ENCODE measurements at places on chromosomes 13 and 19.

GRCh38 chr13:43348397-43348796, 325.0 kb downstream of the DNAJC15 start:
- DNase-seq: no peak

DNA sequence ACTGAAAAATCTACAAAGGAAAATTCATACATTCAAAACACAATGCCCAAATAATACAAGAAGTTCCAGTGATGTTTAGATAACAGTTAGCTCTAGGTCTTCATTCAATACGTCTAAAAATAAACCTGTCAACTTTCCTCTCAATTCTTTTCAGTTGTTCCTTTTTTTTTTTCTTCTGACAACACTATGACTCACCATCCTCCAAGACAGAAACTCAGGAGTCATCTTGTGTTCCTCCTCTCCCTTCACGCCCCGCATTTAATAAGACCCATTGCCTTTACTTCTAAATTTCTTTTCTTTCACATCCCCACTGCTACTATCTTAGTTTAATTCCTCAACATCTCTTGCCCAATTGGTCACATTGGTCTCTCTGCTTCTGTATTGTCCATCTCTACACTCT, 759.9 kb downstream of the GPC5 start:
- no peak for DNase-seq

- DNase-seq: no peak
Observed at GRCh38 chr19:5960005-5961001, 17.6 kb downstream of the RANBP3 start.

DNA sequence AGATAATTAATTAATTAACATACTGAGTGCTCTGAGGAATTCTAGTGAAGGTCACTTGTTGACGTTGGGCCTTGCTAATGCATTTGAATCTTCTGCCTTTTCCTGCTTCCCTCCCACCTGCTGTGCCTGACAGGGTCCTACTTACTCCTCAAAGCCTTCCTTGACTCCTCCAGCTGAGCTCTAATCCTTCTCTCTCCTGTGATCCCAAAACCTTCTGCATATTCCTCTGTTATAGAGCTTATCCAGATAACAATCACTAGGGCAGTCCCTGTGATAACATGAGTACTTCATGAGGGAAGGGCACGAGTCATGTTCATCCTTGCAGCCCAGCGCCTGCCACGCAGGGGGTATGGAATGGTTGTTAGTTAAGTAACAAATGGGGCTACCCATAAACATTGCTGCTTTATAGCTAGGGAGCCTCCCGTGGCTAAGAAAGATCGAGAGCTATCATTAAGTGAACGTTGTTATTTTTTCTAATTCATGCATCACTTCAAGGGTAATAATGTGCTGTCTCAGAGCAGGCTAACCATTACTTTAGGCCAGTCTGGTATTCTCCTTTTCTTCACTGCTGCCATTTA, 19.1 kb upstream of the SPATA13 start:
- no peak for DNase-seq

- DNase-seq: no peak
Observed at GRCh38 chr13:70363991-70364390, 255.7 kb upstream of the KLHL1 start.

- DNase-seq: no peak
Observed at GRCh38 chr19:45512881-45513483, 5.7 kb downstream of the VASP start.

DNA sequence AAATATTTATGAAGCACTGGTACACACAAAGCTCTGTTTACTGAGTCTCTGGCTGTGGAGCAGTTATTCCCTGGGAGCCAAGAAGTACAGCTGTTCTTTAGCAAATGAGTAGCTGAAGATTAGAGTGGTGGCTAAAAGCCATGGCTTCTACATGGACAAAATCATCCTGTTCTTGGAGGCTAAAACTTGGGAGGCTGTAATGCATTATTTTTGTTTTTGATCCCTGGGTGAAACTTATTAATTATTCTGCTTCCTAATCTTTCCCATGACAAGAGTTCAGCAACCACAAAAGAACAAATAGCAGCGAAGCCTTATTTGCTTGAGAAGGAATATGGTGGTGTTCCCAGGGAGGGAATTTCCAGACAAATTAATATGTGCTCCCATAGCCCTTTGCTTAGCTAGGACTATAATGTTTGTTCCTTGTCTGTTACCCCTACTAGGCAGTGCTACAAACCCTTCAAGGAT, 109.5 kb downstream of the DCT start:
- no peak for DNase-seq

GRCh38 chr19:7230826-7231225, 63.4 kb downstream of the INSR start:
- DNase-seq: no peak

DNA sequence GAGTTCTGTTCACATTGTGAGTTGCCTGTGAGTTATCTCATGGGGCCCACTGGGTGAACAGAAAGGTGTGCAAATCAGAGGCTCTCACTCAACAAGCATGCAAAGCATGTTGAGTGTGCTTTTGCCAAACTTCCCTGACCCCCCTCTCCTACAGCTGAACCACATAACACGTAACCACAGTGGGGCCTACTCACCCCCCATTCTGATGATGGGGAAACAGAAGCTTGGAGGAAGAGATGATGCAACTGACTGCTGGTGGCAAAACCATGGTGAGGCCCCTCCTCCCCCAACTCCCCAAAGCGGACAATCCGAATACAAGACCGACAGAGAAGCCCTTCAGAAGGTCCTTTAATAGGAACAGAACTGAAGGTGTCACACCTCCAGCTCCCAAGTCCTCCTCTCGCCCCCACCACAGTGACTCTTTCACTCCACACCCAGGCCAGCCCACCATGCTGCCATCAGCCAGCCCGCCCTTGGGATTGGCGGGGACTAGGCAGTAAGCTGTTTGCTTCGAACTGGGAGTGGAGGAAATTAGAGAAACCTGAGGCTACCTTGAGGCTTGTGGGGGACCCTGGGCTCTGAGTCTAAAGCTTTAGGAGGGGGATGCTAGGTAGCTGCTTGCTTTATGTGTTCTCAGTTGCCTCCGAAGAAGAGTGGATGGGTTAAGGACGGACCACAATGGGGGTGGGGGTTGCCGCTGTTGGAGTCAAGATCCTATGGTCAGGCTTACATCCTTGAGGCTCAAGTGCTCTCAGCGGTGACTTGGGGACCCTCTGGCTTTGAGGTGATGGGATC, 3.8 kb downstream of the ZNF784 start:
- DNase-seq: no peak

DNA sequence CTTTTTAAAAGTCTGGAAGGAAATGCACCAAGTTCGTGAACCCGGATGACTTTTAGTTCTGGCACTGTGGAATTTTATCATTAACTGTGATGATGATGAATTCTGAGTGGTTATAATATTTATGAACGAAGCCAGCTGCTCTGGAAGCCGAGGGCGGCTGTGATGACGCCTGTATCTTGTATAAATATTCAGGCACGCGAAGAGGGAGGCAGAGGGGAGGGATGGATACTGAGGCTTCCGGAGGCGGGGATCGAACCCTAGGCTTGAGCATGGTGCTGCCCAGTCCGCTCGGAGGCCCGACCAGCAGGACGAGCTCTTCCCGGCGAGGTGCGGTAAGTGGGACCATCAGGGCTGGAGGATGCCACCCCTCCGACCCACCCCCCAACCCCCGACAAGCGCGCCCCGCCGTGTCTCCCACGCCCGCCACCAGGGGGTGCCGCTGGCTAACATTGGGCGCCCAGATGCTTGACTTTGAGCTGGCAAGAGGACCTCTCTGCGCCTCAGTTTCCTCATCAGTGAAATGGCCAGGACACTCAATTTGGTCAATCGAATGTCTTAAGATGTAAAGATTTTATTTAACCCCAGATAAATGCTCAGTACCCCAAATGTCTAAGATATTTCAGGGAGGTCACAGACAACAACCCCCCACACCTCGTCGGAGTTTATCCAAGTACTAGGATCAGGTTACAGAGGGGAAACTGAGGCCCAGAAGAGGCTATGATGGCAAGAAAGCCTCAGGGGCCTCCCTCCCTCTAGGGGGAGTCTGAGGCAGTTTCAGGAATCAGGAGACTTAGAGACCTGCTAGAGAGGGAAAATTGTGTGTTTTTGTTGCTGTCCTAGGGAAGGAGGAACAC, 4.5 kb upstream of the RAB3A start:
- DNase-seq: peak; percentile 32

GRCh38 chr19:372306-372890, 27.8 kb upstream of the MIER2 start:
- DNase-seq: no peak

DNA sequence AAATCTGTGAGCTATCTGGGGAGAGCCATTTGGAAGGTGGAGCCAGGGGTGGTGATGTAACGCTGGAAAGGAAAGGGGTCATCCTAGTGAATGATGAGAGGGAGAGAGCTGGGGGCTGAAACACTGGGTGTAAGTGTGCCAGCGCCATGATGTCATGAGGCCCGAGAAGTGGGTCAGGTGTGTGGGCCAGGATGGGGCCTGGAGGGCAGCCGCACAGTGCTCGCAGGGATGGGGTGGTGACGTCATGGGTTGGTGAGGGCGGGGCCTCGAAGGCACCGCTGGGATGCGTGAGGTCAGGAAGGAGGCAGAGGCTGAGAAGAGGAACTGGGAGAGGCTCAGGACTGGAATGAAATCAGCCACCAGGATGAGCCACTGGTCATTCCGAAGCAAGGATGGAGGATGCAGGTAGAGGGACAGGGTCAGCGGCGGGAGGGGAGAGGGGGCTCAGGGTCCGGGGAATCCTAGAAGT, 4.4 kb downstream of the CCDC61 start:
- no peak for DNase-seq

DNA sequence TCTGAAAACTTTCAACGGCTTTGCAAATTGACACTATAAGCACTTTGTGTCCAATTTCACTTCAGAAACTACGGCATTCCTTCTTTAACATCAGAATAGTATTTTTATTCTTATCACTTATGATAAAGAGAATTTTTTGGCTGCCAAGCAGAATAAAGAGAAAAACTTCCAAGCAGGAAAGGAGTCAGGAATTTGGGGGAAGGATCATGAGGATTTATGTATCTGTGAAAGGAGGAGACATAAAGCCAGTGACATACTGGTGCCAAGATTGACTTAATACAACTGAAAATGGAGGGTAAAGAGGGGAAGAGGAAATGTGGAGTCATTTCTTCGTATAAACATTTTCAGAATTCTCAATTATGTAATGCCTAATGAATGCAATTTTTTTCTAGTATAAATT, 94.7 kb downstream of the RBM26 start:
- DNase-seq: no peak

DNA sequence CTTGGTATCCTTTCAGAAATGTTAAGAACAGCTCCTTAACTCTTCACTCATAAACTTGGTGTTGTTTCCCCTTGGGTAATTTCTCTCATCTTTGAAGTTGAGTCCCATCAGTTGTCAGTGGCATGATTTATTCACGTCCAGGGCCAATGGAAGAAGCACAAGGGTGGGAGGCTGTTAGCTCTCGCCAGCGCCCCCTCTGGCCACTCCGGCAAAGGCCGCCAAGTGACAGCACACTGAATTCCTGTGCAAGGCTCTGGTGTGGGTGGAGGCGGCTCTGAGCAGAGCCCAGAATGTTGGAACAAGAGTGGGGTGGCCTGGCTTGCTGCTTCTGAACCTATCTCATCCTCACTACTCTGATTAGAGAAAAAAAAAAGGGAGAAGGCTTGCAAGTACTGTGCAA, 13.1 kb upstream of the MEDAG start:
- no peak for DNase-seq

GRCh38 chr19:55465460-55466240, 1.1 kb upstream of the C19orf85 start:
- no peak for DNase-seq

GRCh38 chr19:8251025-8251472, 41.9 kb downstream of the CERS4 start:
- no peak for DNase-seq

DNA sequence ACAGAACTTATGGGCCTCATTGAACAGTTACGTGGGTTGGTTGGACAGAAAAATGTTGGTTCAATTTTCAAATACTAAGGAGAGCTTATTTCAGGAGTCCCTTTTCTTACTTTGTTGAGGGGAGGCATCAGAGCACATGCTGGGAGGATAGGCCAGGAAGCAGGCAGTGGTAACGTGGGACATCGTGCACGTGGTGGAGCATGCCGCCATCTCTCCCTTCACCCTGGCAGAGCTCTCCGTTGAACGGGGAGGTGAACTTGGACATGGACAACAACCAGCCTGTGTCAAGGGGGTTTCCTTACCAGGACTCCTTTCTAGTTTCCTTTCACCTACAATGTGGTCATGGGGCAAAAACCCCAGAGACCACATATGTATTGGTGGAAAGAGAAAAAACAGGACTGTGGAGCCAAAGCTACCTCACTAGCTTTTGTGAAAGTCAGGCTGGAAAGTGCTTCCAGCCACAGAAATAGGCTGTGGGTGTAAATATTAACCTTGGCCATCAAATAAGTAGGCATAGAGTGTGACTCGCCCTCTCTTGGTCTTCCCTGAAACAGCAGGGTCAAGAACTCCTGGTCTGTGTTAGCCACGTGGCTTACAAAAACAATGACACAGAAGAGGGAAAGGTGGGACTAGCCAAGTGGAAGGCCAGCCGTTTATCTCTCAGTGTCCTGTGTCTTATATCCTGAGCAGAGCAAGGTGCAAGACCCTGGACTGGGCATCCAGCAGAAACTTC, 14.4 kb downstream of the MICOS13 start:
- no peak for DNase-seq

DNA sequence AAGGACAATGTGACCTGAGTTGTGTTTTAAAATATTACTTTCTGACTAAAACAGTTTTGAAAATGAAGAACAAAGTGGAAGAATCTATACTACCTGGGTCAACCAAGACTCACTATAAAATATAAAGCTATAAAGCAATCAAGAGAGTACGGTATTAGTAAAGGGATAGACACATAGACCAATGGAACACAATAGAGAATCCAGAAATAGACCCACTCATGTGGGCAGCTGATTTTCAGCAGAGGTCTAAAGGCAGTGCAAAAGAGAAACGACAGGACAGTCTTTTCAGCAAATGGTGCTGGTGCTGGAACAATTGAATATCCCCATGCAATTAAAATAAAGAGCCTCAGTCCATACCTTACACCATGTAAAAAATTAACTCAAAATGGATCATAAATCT, 224.7 kb downstream of the RGCC start:
- no peak for DNase-seq

DNA sequence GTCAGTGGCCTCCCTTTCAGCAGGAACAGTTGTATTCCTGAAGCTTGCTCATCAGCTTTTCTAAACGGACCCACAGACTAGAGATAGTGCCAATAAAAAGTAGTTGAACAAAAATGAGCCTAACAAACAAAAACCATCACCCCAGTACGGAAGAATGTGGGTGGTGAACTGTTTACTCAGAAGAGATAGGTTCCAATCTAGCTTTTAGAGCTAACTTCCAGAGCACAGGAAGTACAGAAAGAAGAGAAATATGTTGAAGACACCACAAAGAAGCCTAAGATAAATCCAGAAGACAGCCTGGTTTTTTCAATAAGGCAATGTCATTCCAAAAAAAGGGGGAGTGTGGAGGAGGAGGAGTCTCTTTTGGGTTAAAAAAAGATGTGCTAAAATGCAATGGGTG, 2.8 kb upstream of the LMO7 start:
- no peak for DNase-seq

DNA sequence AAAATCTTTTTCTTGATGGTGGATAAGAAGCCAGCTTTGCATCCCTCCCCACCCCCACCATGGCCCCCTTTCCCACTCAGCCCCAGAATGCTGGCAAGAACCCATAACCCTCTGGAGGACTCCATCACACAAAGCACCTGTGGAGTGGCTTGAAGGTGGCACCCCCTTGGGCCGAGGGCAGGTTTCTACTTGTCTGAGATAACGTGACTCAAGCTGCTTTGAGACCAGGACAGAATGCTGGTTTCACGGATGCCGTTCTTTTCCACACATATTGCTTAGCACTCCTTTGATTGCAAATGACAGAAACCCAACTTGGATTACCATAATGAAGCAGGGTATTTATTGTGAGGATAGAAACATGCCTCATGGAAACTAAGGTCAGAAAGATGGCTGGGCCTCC, 82.2 kb downstream of the LACC1 start:
- DNase-seq: no peak

GRCh38 chr19:14410091-14411051, 8.8 kb downstream of the DDX39A start:
- no peak for DNase-seq
